G401 (cell line): ENCODE measurements at places on chromosomes 16 and 17. TPM values are rescaled to one million over a fixed set of nuclear protein-coding genes. Genes with fewer than 3 reads are reported as not detected.
A peak's percentile ranks its signal among the peaks of the same experiment; 100 is the strongest.

OR4D1 gene
- total RNA-seq = not detected in 2 replicates

- no peak for DNase-seq
These were observed 23.2 kb downstream of the MYH3 start for GRCh38 chr17:10633738-10634379.

DNA sequence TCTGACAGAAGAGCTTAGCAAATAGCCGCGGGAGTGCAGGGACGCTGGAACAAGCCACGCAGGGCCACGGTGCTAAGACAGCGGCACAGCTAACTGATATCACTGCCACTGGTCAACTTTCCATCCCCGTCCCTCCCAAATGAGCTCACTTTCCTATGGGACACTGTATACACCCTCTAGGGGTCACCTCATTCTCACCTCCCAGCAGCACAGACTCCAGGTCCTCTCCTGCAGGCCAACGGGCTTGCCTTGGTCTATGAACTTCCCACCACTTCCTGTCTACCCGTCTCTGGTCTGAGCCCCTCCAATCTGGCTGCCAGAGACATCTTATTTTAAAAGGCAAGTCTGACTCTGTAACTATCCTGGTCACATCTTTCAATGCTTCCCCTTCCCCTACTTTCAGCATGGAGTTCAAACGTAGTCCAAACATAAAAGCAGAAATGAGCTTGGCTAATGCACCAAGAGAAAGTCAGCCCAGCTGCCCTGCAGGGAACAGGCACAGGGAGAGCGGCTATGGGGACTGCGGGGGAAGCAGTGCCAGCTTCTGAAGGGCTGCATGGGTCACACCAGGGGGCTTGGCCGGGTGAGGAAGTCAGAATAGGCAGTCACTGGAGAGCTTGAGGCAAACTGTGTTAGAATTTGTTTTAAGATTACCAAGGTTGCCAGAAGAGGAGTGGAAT is 26.3 kb upstream of the SLC38A8 start:
- DNase-seq = peak; percentile 17

DNA sequence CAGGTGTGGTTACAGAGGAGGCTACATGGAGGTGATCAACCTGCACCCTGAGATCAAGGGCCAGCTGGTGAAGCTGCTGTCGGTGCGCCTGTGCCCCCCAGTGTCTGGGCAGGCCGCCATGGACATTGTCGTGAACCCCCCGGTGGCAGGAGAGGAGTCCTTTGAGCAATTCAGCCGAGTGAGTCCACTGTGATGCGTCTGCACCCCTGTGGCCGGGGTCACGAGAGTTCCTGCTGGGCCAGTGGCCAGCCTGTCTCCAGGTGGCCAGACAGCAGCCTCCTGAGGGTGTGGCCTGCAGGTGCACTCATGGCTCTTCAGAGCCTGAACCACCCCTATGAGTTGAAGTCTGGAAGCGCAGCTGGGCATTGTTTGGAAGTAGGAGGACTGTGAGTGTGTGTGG is 38.1 kb downstream of the GPT2 start:
- no peak for DNase-seq

TMC7 gene
- total RNA-seq = 1.2 and 2.4 TPM in 2 replicates

KRT24 gene
- total RNA-seq = not detected in 2 replicates

DNA sequence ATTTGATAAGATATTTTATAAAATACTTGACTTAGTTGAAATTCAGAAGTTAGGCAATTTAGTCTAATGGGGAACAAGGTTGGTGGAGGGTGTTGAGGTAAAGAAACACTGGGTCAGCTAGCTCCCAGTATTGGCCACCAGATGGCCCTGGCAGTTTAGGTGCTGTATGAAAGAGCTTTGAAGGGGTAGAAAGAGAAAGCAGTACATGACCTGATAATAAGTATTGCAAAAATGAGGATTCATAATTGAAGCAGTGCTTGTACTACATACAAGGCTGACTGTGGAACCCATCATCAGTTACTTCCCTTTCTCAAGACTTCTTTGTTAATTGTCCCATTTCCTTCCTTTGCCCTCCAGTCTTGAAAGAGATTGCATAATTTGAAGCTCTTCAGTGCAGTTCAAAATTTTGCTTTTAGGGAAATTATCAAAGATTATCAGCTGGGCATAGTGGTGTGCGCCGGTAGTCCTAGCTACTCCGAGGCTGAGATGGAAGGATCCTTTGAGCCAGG is 29.4 kb downstream of the TANC2 start:
- DNase-seq = peak; percentile 17

DNA sequence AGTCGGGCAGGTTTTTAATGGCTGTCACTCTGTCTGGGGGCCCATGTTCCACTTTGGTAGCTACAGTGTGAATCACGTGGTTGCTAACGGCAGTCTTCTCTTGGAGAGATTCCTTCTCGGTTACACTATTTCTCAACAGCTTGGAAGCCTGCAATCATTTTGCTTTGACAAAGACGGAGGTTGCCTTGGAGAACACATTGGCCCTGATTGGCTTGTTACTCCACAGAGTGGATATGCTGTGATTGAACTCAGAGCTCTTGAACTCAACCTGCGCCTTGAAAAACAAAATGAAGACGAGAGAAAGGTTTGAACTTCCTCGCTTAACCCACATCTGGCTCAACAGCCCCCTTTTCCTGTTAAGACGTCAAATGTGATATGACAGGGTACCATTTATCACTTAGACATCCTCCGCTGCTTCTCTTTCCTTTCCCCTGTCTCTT is 218.9 kb downstream of the MAF start:
- no peak for DNase-seq

DNA sequence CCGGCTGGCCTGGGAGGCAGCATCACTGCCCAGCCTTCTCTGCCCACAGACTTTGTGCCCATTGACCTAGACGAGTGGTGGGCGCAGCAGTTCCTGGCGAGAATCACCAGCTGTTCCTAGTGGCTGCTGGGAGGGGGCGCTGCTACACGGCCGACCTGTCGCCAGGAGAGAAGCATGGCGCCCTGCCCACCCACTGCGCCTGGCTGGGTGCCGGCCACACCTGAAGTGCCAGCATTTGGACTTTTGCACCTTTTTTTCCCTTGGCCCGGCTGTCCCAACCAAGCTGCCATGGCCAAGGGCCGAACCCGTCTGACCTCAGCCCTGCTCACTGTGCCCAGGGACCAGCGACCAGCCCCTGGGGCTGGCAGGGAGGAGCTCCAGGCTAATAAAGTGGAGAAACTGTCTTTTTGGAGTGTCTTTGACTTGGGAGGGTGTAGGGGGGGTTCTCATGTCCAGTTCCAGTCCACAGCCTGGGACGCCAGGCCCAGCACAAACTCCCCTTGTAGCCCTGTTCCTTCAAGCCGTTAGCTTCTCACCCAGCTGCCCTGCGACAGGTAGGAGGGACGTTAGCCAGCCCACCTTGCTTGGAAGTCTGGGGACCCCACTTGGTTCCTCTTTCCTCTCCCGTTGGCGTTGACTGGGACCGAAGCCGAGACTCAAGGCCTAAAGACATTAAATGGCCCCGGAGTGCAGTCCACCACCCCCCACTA is 939 bp upstream of the WDR90 start:
- DNase-seq = no peak

GRCh38 chr16:53787423-53787822 is 83.5 kb downstream of the FTO start:
- DNase-seq = no peak

TXNDC17 gene
- 147 and 228 TPM in 2 replicates for total RNA-seq

ASPA gene
- total RNA-seq = not detected in 2 replicates

GPRC5C gene
- total RNA-seq = 8.7 and 9.4 TPM in 2 replicates

GRCh38 chr16:84570739-84571403 is 47.0 kb downstream of the COTL1 start:
- peak; percentile 83 for DNase-seq

CX3CL1 gene
- total RNA-seq = 0.43 TPM in 1 of 2 replicates, not detected in the other

DNA sequence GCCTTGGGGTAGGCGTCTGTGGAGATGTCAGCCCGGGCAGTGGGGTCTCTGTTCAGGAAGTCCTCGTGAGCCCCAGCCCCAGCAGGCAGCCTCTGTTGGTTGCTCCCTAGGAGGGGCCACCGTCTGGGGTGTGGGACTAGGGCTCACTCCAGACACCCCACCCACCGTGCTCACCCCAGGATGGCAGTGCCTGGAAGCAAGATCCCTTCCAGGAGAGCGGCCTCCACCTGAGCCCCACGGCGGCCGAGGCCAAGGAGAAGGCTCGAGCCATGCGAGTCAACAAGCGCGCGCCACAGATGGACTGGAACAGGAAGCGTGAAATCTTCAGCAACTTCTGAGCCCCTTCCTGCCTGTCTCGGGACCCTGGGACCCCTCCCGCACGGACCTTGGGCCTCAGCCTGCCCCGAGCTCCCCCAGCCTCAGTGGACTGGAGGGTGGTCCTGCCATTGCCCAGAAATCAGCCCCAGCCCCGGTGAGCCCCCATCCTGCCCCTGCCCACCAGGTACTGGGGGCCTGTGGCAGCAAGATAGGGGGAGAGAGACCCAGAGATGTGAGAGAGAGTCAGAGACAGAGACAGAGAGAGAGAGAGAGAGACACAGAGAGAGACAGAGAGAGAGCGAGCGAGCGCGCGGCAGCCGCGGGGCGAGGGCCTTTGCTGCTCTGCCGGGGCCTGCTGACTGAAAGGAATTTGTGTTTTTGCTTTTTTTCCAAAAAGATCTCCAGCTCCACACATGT is 9.8 kb downstream of the NTHL1 start:
- no peak for DNase-seq

GRCh38 chr16:23342083-23342640 is 40.1 kb downstream of the SCNN1B start:
- no peak for DNase-seq
